ENCODE measurements at places on chromosomes 2 and 18. TPM values are rescaled to one million over a fixed set of nuclear protein-coding genes. Genes with fewer than 3 reads are reported as not detected.

Gene GPBAR1
- 0.14 TPM for polyA plus RNA-seq

Gene GNAL
- 0.07 TPM for polyA plus RNA-seq

Gene CBLN2
- 1.1 TPM for polyA plus RNA-seq

Gene ERMN
- polyA plus RNA-seq, result not detected

Gene ST6GAL2
- polyA plus RNA-seq, result not detected

Data from endothelial cell of umbilical vein (primary cell).